Type B pancreatic cell (in vitro differentiated cells): ENCODE measurements at places on chromosomes 4 and X.

GRCh38 chrX:52556741-52557140 is 39.9 kb upstream of the XAGE1B start:
- H3K4me1 ChIP-seq, result no peaks in the 10 kb centered on the region
- H3K4me3 ChIP-seq, result no peak overlapping the region
- no peak for DNase-seq
- no peaks in the 10 kb centered on the region for H3K36me3 ChIP-seq
- H3K27me3 ChIP-seq, result no peaks in the 10 kb centered on the region
- no peak overlapping the region for H3K27ac ChIP-seq

DNA sequence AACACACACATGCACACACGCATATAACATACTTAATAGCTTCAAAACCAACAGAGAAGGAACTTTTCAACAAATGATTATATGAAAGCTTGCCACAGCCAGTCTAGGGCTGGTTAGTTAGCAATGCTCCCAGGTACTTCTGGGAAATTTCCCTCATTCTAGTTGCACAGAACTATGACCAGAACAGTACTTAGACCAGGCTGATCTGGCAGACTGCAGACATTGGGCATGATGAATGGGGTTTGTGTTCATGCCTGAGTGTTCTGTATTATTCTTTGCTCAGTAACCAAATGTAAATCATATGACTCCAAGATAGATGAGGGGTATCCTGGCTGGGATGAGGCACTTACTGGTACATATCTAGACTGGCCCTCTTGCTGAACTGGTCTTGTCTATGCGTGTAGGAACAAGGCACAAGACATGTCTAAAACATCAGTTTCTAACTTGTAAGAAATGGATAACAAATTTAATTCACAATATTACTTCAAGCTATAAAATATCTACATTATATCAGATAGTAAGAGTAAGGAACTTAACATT is 50.3 kb upstream of the GEMIN8 start:
- H3K27me3 ChIP-seq, result no peaks in the 10 kb centered on the region
- no peaks in the 10 kb centered on the region for H3K36me3 ChIP-seq
- DNase-seq, result no peak
- no peak overlapping the region for H3K27ac ChIP-seq
- H3K4me3 ChIP-seq, result no peak overlapping the region
- H3K4me1 ChIP-seq, result no peaks in the 10 kb centered on the region

- H3K4me3 ChIP-seq, result no peak overlapping the region
- H3K36me3 ChIP-seq, result no peaks in the 10 kb centered on the region
- no peak overlapping the region for H3K27ac ChIP-seq
- DNase-seq, result no peak
- H3K4me1 ChIP-seq, result peaks cover 4% of the 10 kb centered on the region
Observed at GRCh38 chr4:26204249-26204825, 116.5 kb upstream of the RBPJ start.

GRCh38 chrX:100926453-100926852 is 2.3 kb downstream of the XKRX start:
- H3K36me3 ChIP-seq, result no peaks in the 10 kb centered on the region
- no peak overlapping the region for H3K27ac ChIP-seq
- H3K4me3 ChIP-seq, result peak overlapping the region; percentile 50
- H3K27me3 ChIP-seq, result peaks cover 8% of the 10 kb centered on the region
- no peak for DNase-seq
